ENCODE measurements at places on chromosomes 5 and 9.

GRCh38 chr5:126754609-126755008 lies 22.3 kb upstream of the LMNB1 start:
- DNase-seq: no peak

DNA sequence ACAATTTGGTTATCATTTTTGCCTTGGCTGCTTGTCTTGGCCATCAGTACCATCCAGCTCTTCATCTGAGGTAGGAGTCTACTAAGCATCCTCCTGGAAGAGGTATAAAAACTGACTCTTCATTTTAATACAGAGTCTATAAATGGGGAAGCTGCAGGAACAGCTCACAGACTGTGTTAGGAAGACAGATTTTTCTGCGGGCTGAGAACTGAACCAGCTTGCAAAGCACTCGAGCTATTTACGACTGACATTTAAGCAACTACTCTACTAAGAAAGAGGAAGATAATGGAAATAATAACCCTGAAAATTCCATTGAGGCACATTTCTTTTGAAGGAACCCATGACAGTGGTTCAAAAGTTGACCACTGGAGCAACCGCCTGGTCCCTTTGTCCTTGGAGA lies 314.5 kb upstream of the RFX3 start:
- DNase-seq: no peak

- no peak for DNase-seq
Observed at GRCh38 chr5:77151501-77151900, 59.0 kb upstream of the PDE8B start.

DNA sequence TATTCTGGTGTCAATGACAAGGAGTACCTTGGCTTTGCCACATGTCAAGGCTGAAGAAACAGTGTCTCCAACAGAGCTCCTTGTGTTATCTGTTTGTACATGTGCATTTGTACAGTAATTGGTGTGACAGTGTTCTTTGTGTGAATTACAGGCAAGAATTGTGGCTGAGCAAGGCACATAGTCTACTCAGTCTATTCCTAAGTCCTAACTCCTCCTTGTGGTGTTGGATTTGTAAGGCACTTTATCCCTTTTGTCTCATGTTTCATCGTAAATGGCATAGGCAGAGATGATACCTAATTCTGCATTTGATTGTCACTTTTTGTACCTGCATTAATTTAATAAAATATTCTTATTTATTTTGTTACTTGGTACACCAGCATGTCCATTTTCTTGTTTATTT lies 19.8 kb downstream of the CD274 start:
- DNase-seq: no peak

- DNase-seq: no peak
Observed at GRCh38 chr9:138025417-138025816, 147.8 kb downstream of the CACNA1B start.

GRCh38 chr9:133873461-133873891 lies 118.6 kb downstream of the VAV2 start:
- DNase-seq: no peak

DNA sequence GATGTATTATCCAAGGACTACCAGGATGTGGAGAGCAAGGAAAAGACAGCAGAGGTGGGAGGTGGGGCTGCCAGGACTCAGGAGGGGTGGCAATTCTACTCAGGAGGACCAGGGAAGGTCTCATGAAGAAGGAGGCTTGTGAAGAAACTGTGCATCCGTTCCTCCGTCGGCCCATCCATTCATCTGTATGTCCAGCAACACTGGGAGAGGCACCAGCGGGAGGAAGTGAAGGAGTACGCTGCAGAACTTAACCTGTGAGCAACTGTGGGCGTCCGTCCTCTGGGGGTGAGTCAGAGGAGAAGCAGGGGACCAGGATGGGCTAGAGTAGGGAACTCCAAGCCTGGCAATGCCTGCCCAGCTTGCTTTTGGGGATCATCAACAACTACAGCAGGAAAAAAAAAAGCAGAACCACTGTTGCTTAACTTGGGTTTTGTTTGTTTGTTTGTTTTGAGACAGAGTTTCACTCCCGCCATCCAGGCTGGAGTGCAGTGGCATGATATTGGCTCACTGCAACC lies 47.3 kb upstream of the NEURL1B start:
- no peak for DNase-seq

GRCh38 chr9:636931-637591 lies 204.4 kb upstream of the DMRT1 start:
- no peak for DNase-seq

GRCh38 chr9:125594223-125594610 lies 112.8 kb downstream of the MAPKAP1 start:
- DNase-seq: no peak

DNA sequence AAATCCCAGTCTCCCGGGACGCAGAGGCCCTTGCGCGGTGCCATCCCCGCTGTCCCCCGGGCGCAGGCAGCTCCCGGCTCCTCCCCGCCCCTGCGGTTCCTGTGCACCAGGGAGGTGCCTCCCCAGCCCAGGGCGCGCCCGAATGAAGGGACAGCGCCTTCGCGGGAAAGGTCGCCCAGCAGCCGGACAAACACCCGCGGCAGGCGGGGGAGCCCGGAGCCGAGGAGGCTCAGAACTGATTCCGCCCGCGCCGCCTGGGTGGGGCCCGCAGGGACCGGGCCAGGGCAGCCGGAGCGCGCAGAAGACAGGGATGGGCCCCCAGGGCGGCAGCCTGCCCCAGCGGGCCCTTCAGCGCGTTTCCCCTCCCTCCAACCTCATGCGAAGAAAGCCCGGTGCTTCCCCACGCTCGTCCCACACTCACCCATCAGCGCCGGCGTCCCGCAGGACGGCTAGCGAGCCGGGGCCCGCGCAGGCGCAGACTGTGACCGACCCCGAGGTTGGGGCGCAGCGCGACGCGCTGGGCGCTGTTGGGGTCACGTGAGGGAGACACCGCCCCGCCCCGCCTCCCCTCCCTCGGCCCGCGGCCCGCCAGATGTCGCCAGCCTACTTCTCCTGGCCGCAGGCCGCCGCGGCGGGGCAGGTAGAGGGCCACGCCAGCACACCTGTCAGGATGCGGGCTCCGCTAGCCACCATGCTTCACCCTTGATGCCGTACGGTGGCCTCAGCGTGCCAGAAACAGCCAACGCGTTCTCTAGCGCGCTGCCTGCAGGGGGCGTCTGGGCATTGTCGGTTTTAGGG lies at the start of gene SLC25A51:
SLC25A51 (minus strand) TSS at position 481 of the 798 bp plus-strand sequence. CDS start 15,577 bp downstream, outside the sequence.
- DNase-seq: peak; percentile 92
